ENCODE measurements at places on chromosomes 2 and 18.
A peak's percentile ranks its signal among the peaks of the same experiment; 100 is the strongest.

- no peak for DNase-seq
These were observed 755 bp upstream of the ATP9B start for GRCh38 chr18:79068341-79068936.

GRCh38 chr2:54903736-54904554 lies 146.3 kb downstream of the RTN4 start:
- DNase-seq: peak; percentile 22

DNA sequence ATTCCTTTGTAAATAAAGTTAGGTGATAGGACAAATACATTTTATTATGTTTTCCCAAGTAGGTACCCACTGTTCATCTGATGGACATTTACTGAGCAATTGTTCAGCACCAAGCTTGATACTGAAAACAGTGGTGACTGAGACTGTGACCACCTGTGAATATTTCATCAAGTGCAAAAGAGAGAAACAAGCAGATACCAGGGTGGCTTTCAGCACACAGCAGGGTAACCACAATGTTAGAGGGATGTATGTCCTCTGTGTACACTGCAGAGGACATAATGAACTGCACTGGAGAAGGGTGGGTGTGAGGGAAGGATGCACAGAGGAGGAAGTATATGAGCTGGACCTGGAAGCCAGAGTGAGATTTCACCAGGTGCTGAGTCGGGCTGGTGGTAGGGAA lies 411.8 kb downstream of the RAD51AP2 start:
- no peak for DNase-seq

DNA sequence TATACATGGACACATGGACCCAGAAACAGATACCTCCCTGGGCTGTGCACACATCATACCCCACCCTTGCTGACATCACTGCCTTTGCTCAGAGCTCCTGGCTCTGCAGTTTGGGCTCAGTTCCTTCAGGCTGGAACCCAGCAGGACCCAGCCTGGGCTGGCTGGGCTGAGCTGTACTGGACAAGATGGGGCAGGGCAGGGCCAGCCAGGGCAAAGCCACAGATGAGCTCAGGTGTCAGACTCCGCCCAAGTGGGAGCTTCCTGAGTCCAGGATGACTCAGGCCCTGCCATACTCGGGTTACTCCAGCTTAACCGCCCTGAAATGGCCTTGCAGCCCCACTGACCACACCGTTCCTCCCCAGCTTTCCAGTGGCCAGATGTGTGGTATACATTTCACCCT lies 284.9 kb downstream of the OSR1 start:
- no peak for DNase-seq

DNA sequence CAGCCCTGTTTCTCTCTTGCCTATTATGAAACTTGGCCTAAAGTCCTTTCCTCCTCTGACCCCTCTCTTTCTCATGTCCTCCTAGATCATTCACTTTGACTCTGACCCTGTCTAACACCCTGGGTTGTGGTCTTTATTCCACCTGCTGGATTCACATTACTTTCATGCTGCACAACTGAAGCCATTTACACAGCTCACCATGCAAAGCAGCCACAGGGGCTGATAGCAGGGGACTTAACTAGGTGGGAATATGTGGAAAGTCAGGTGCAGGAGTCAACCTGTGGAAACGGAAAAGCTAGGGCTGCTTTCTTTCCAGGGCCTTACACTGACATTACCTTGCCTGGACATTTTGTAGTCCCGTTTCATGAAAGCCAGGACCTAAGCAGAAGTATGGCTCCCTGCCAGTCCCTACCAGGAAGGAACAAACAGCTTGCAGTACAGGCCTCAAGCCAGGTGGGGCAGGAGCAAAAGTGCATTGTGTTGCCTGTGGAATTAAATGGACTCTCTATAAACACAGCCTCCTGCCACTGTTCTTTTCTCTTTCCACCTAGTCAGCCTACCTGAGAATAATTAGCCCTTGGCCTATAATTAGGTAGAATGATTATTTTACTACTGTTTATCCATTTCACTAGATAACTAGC lies 11.8 kb downstream of the MAPRE3 start:
- peak; percentile 93 for DNase-seq

DNA sequence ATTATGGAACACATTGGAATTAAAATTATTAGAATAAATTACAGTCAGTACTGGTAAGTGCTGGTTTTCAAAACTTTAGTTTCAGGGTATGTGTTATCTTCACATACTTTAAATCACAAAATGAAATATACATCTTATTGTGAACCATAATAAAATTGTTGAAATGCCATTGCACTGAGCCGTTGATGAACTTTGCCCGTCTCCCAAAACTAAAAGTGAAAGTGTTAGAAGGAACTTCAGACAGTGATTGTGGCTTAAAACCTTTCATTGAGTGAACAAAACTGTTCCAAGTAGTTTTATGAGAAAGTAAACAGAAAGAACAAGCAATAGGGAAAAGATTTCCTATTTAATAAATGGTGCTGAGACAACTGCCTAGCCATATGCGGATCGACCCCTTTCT lies 811.6 kb downstream of the PLCL1 start:
- DNase-seq: no peak

- no peak for DNase-seq
These were observed 32.2 kb downstream of the MTERF4 start for GRCh38 chr2:241069821-241070281.

GRCh38 chr2:226759768-226760167 lies 39.9 kb downstream of the IRS1 start:
- DNase-seq: no peak

DNA sequence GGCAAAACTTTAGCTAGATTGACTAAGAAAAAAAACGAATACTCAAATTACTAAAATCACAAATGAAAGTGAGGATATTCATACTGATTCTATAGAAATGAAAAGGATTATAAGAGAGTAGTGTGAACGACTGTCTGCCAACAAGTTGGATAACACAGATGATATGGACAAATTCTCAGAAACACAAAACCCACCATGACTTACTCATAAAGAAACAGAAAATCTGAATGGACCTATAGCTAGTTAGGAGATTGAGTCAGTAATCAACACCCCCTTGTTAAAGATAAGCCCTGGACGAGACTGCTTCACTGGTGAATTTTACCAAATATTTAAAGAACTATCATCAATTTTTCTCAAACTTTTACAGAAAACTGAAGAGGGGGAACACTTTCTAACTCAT lies 108.8 kb upstream of the TMEM200C start:
- no peak for DNase-seq

All from prostate gland (tissue), 2 donors.